Mesenteric fat pad (tissue), 1 donor: ENCODE measurements at places on chromosomes 1 and 21.

DNA sequence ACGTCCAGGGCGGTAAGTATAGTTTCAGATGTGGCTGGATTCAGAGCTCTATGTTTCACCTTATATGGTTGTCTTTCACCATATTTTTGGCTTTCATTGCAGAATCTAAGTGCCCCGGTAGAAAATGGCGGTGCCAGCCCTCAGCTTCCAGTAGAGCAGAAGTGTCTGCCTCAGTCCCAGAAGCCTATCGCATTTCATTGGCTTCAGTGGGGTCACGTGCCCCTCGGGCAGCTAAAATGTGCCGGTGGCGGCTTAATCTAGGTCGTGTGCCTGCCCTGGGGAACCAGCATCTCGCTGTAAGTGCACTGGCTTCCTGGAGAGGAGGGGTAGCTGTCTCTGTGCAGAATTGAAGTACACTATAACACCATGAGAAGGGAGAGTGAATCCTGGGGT lies 107.4 kb upstream of the MAGI3 start:
- DNase-seq, result no peak

GRCh38 chr1:69920426-69920825 lies 285.0 kb downstream of the LRRC40 start:
- DNase-seq, result no peak

DNA sequence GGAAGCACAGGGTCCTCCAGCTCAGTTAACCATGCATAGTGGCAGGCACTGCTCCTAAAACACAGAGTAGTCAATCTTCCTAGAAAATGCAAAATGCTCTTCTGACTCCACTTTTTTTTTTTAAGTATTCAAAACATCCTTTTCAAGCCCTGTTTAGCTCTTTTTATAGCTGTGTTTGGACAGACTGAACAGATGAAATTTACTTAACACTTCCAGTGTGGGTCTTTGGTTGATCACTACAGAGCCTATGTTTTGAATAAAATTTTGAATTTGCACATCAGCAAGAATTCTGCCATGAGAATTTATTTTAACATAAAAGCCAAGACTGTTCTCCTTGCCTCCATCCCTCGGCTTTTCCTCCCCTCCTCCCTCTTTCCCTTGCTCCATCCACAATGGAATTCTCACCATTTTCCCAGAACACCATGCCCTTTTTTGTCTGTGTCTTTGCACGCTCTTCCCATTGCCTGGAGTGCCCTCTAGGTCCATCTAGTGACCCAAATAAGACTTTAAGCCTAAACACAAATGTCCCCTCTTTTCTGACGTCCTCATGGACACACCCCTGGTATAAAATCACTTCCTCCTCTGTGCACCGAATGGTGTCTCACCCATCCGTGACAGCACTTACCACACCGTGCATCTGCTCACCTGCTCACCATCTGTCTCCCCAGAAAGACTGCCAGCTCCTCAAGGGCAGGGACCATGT lies 24.0 kb upstream of the CPT2 start:
- DNase-seq, result no peak

DNA sequence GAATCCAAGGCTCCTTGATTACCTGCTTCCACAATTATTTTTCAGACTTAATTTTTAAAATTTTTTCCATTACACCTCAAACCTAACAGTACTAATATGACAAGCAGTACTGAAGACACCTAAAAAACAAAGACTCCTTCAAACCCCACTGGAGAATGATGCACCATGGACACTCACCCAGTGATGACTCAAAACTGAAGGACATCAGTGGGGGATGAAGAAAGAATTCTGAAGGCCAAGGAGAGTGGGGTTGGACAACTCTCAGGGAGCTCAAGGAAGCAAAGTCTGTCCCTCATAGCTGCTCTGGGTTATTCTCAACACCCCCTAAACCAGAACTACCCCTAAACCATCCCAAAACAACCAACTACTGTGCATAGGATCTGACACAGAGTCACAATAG lies 2.4 kb upstream of the ARHGAP29 start:
- DNase-seq, result no peak

DNA sequence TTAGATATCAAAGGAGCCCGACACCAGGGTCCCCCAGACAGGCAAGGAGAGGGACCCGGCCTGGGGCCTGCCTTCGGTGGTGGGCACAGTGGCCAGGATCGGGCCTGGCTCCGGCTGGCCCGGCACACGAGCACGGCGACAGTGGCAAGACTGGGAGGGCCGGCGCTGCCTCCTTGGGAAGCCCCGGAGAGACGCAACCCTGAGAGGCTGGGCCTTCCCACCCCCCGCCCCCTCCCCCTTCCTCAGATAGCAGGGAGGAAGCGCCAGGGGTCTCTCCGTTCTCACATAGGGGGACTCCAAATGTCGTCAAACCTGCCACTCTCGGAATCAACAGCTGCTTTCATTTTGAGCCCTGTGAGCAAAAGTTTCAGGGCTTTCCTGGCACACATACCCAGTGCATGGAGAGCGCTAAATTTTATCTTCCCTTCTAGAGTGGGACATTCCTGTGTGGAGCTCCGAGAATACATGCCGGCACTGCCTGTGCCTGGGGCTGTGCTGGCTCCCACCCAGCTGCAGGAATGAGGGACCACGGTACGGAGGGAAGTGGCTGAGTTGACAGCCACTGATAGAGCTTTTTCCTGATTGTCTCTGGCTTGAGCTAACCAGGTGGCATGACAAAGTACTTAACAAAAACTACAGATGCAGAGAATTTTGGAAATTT lies 62.4 kb downstream of the CD247 start:
- DNase-seq, result peak; percentile 64

DNA sequence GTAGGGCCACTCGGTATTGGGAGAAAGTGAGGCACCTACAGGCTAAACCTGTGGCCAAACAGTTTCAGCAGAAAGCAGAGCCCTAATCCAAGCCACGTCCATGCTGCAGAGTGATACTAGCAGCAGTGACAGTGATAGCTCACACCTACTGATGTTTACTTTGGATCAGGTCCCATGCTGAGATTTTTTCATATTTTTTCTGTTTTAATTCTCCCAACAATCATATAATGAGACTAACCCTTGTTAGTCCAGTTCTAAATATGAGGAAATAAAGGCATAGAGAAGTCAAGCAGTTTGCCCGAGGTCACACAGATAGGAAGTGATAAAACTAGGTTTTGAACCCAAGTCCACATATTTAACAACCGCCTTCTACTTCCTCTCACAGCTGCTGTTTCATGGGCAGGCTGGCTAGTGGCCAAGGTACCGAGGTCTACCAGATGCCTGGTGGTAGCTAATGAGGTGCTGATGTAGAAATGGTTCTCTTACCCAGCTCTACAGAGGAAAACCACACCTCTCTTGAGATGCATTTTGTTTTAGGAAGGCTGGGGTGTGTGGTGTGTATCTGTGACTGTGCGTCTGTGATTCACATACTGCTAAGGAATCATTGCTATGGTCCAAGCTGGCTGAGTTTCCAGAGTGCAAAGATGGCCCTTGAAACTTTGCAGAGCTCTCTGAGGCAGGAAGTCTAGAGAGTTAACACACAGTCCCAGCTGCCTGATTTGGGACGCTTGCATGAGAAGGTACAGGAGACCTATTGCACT lies 80.3 kb upstream of the ARTN start:
- no peak for DNase-seq

- DNase-seq, result no peak
Observed at GRCh38 chr1:93002781-93003180, 41.5 kb upstream of the DIPK1A start.

DNA sequence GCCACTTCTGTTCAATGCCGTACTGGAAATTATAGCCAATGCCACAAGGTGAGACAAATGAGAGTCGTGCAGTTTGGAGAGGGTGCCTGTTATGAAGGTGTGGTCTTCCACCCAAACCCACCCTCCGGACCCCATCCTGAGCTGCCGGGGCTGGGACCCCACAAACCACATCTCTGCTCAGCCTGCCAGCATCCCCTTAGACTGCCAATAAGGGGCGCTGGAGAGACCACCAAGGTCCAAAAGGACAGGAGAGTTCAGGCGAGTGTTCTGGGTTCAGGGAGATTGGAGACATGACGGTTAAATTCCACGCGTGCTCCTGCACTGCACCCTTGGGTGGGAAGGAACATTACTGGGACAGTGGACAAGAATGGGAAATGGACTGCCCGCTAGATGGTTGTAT lies 48.7 kb upstream of the COL18A1 start:
- no peak for DNase-seq

- DNase-seq, result no peak
Observed at GRCh38 chr1:59570524-59570923, 244.2 kb upstream of the HOOK1 start.

DNA sequence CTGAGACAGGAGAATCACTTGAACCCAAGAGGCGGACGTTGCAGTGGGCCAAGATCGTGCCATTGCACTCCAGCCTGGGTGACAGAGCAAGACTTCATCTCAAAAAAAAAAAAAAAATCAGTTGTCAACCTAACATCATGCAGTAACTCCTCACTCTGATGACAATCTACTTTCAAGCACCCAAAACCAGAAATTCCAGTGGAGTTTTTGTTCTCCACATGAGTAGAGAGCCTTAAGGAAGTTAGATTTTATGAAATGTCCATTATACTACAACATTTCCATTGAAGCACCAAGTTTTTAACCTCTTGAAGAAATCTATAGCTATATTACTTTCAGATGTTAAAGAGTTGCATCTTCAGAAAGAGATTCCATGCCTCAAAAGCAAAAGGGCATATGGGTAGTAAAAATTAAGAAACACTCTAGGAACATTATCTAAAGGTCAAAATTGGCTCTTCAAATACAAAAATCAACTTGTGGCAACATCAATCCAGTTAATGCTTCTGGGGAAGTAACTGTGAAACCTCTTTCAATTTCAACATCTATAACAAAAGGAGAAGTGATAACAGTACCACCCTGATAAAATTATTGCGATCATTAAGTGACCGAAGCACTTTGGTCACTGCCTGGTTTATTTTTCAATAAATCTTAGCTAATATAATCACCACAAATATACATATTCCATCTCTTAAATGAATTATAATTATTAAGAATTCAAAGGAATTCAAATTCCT lies 7.7 kb downstream of the LPGAT1 start:
- DNase-seq, result no peak

- DNase-seq, result no peak
Observed at GRCh38 chr1:88661188-88661587, 22.9 kb upstream of the PKN2 start.

DNA sequence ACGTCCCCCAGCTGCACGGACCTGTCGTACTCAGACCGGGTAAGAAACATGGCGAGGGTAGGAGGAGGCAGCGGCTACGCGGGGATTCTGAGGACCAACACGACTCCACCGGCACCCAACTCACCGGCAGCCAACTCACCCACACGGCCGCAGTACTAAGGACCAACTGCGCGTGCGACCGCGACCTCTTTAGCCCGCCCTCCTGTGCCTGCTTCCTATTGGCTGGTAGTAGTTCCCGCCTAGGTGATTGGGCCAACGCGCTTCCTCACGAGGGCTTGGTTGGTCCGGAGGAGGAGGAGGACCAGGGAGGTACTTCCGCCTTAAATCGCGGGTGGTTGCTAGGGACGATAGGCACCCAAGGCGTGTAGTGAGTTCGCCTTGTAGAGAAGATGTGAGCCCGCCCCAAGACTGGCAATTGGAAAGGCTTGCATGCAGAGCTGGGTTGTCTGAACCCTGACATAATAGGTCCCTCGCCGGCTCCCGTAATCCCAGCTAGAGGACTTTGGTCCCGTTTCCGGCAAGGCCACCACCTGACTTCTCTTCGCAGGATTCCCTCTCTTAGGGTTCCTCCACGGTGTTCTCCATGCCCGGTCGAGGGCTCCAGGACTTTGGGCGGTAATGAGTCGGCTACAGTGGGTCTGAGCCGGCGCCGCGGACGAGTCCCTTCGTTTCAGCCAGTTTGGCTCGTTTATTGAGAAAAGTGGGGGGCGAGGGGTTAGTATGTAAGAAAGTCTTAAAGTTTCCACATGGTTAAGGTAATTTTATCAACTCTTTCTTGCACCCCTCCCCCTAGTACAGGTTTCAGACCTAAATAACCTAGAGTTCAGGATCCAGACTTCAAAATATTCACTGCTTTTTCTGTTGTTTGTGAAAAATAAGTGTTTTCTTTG lies at the start of gene PSMA5:
PSMA5 (minus strand) TSS at position 168 of the 890 bp plus-strand sequence; CDS start at position 50, 118 bp downstream.
- peak; percentile 97 for DNase-seq

GRCh38 chr1:224149709-224150108 lies 33.3 kb upstream of the DEGS1 start:
- DNase-seq, result no peak

- DNase-seq, result no peak
Observed at GRCh38 chr1:211742889-211743529, 67.6 kb upstream of the NEK2 start.

DNA sequence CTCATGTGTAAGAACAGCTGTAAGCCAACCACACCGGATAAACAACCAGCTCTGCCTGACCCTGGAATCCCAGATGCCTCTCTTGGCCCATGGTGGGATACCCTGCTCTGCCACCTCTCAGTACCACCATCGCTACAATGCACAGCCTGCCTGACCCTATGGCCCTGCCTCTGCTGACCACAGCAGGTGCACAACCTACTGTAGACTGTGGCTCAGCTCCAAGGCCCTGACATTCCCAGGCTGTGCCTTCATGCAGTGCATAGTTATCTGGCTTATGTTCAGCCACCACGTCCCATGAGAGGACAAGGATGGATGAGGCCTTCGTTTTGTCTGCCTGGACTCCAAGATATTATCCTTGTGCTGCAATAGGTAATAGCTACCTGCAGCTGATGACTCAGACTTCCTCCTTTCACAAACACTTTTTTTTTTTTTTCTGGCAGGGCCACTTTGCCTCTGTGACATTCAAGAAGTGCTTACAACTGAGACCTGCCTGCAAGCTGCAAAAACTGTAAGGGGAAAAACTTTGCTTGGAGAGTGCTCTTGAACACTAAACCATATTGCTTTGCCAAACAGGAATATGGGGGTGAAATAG lies 177.7 kb downstream of the URB2 start:
- DNase-seq, result no peak

DNA sequence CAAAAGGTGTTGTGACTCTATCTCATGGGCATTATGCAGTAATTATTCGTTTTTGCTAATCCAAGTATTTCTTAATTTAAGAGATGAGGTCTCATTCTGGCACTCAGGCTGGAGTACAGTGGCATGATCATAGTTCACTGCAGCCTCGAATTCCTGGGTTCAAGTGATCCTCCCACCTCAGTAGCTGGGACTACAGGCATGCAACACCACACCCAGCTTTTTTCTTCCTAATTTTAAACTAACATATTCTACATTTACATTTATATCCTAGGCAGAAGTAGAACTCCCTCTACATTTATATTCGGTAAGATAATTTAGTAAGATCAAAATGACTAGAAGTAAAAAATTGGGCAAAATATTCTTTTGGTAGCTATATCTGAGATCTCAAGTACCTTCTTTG lies 50.5 kb upstream of the RBM34 start:
- no peak for DNase-seq

- no peak for DNase-seq
Observed at GRCh38 chr1:179099891-179100290, 18.0 kb downstream of the TOR3A start.

DNA sequence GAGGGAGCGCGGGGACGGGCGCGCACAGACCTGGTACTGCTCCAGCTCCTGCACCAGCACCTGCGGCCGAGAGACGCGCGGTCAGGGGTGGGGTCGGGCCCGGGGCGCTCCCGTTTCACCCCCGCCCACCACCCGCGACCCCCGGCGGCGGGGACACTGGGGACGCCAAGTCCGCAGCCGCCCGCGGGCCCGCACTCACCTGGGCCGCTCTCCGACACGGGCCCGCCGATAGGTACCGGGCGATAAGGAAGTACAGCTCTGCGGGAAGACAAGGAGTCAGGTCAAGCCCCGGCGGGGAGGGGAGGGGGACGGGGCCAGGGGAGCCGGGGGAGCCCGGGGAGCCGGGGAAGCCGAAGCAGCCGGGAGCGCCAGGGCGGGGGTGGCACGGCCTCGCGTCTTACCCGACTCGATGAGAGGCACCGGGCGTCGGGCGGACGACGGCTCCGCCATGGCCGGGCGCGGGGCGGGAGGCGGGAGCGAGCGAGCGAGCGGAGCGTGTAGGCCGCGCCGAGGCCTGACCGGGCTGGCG lies 326 bp downstream of the BRWD1 start:
- DNase-seq, result no peak

GRCh38 chr1:212488436-212489283 lies 55.9 kb downstream of the NENF start:
- DNase-seq, result no peak
